SW 1271 (cell line): ENCODE measurements at places on chromosomes 5 and 9.

- DNase-seq = peak; percentile 22
Measured at GRCh38 chr9:128254855-128255759, 20.7 kb downstream of the GOLGA2 start.

DNA sequence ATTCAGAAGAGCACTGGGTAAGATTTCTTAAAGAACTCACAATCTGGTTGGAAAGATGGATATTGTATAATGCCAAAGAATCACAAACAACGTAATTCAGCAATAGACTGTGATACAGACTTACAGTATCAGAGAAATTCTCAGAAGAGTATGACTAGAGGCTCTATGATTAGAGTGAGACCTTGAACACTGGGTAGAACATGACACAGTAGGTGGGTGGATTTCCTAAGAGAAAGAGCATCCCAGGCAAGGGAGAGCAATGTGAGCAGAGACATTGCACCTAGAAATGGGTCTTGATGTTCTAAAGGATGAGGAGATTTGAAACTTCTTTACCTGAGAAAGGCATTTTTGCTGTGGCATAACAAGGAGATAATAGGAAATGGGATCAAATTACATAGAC is 27.3 kb upstream of the CAST start:
- DNase-seq = no peak

GRCh38 chr9:6078382-6079105 is 63.1 kb upstream of the RANBP6 start:
- DNase-seq = no peak

DNA sequence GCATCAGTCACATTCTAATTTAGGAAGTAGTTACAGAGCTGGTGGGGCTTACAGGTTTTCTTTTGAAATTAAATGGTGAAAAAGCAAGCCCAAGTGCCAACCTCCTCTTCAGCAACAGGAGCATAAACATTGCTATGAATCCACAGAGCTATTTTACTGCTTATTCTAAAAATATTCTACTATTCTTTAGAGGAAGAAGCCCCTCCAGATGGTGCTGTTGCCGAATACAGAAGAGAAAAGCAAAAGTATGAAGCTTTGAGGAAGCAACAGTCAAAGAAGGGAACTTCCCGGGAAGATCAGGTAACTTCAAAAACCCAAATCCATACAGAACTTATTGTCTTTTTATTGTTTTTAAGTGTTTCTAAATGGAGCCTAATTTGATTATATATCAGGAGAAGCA is 202.8 kb downstream of the CWC27 start:
- DNase-seq = no peak
